ENCODE measurements at places on chromosomes 2 and 18.

- DNase-seq, result no peak
Observed at GRCh38 chr2:85410584-85411404, 628 bp upstream of the CAPG start.

DNA sequence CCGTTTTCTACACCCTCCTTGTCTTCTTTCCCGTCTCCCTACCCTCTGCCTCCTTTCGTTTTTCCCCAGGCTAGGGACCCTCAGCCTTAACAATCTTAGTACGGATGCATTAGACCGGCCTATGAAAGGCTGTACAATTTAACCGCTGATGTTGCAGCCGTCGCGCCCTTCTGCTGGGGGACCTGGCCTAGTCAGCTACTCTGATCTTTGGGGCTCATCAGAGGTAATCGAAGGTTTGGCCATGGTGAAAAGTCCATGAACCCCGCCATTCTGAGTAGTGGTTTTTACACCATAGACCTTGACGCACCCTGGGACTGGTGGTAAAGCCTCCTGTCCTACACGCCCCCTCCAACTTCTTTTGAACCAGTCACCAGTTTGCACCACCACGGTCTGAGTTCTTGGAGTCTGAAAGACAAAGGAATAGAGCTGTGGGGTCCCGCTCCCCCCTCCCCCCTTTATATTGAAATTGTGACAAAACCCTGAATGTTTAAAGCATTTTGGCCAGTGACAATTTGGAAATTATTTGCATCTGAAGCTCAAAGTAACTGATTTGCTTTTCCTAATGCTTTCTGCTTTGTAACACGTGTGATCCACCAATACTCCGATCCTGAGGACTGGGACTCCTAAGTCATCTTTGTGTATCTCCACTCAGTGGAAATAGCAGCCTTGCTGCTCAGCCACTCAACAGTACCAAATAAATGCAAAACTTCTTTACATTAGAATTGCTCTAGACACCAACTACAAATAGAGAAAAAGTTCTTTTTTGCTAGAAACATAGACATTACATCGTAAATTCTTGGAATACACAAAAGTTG, 642 bp upstream of the SRSF7 start:
- no peak for DNase-seq

DNA sequence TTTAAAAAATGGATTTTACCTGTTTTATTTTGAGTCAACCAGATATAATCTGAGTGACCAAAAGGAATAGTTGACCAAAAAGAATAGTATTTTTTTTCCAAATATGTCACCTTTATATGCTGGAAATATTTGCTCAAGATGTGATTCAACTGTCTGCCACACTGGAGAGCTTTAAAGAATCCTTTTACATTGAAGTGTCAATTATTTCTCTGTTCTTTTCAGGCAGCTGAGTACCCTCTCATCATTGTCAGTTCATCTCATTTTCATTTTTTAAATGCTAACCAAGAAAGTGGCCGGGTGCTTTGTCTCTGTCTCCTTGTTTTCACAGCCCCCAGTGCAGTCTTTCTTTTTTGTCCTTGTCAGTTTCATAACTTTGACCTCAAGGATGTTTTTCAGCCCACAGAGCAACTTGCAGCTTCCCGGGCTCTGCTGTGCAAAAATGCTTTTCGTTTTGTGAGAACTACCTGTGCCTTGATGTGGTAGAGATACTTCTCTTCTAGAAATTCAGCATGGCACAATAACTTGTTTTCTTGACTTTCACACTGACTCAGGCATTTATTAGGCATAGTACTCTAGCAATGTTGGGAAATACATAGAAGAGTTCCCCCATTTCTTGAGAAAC, 23.4 kb upstream of the CERS6 start:
- DNase-seq, result no peak

DNA sequence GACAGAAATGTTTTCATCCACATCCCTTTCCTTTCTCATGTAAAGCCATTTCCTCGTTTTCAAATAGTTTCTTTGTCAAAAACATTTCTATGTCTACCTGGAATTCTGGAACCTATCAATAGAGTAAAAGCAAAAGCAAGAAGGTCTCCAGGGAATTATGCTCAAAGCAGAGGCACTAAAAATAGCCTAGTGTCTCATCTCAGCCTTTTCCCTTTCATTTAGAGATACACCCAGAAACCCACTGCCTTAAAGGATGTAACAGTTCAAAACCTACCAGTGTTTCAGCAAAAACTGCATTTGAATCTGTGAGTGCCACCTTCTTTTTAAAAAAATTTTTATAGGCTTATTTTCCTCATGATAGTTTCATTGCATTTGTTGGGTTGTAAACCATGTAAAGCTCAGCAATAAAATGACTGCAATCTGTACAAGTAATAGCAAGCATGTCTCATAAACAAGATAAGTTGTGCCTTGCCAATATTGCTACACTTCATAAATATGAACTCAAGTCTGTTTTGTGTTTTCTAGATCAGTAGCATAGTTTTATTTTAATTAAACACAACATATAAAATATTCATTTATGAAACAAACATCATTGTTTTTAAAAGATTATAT, 927.3 kb upstream of the ACVR2A start:
- no peak for DNase-seq

DNA sequence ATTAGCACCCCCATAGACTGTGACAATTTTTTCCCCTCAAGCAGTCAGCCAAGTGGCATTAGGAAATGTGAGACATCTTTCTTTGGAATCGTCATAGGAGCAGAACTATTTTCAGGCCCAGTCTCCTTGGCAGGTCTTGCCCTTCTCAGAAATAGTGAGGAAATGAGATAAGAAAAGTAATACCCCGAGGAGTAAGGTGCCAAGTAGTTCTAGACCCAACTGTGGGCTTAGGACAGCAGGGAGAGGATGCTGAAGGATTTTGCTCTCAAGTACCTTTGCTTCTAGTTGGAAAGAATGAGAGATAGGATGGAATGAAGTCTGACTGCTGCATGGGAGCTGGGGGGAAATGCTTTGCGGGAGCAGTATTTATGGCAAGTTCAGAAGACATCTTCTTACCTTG, 31.8 kb downstream of the PRKCE start:
- DNase-seq, result no peak

GRCh38 chr18:63979409-63979920, 9.6 kb downstream of the SERPINB8 start:
- peak; percentile 73 for DNase-seq

DNA sequence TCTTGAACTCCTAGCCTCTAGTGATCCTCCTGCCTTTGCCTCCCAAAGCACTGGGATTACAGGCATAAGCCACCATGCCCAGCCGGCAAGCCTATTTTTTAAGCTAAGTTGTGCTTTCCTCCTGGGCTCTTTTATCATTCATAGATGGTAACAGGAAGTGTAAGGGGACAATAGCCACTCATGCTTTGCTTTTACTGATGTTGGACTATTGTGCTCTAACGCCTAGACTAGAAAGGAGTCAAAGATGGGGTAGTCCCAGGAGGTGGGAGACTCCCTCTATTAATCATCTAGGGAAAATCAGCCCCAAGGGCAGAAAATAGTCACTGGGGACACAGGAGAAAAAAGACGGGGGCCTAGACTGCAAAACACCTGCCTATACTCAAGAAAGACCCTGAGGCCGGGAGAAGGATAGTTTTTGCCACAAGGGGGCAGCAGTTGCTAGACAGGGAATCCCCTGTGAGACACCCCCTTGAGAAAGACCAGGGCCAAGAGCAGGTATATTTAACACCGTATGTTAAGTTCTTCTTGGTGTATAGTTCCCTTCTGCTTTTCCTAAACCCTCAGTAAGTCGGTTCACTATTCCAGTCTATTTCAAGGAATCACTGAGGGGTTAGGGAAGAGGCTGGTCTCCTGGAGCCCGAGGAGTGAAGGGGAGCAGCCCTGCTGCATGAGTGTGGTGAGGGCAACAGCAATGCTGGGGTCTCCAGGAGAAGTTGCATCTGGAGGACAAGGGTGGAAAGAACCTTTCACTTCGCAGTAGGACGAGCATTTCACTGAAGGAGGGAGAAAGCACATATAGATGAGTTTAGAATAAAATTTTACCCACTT, 2.1 kb upstream of the CXCR1 start:
- DNase-seq, result peak; percentile 27

GRCh38 chr2:219634171-219634940, 6.9 kb downstream of the SLC4A3 start:
- DNase-seq, result no peak

- DNase-seq, result no peak
Observed at GRCh38 chr2:131577812-131578211, 50.1 kb downstream of the CCDC74A start.

GRCh38 chr18:64372850-64373249, 224.0 kb upstream of the LINC00305 start:
- no peak for DNase-seq

DNA sequence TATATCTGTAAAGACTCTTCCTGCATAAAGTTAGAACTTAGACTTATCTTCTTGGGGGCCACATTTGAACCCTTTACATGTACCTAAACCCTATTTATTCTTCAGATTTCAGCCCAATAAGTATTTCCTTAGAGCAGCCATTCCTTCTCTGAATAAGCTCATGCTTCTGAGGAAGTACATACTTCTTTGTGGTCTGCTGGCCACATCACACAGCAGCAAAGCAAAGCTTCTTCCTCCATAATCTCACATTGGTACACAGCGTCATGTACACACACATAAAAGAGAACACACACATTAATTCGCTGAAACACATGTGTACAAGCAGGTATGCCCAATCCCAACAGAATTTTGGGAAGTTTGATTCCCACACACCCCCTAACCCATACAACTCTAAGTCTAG, 331.0 kb downstream of the CDH2 start:
- DNase-seq, result peak; percentile 49

- DNase-seq, result no peak
Observed at GRCh38 chr2:44672431-44672830, 269.1 kb upstream of the SIX3 start.

DNA sequence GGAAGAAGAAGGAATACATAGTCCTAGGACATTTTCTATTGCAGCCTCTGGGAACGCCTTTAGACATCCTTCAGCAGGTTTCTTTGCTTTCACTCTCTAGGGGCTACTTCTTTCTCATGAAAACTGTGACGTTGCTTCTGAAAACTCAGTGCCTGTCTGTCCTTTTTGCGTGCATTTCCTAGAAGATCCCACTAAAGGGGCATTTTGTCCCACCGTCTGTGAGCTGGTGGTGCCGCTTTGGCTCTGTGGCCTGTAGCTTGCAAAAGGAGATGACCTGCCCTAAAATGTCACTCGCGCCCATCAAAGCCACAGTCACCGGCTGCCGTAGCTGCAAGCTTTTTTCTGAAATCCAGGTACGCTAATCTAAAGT, 579 bp downstream of the STAT4 start:
- DNase-seq, result no peak

- no peak for DNase-seq
Observed at GRCh38 chr2:102208774-102209173, 22.0 kb downstream of the IL1RL2 start.

GRCh38 chr2:162113776-162114168, 38.3 kb downstream of the GCG start:
- DNase-seq, result peak; percentile 81

DNA sequence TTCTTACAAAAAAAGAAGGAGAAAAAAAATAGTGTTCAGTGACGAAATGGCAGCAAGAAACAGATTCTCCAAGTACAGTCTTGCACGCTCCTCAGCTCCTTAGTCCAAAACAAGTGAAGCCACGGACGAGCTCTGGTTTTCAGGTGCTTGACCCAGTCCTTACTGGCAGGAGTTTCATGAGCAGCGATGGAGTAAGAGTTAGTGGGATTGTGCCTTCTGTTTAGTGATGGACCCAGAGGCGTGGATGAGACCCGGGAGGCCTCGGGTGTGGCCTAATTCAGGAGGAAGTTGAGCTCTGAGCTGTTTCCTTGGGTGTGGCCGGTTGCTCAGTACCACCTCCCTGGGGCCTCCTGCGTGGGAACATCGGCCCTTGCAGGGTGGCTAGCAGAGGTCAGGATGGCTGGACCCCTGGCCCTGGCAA, 52.0 kb downstream of the KIF5C start:
- DNase-seq, result no peak

DNA sequence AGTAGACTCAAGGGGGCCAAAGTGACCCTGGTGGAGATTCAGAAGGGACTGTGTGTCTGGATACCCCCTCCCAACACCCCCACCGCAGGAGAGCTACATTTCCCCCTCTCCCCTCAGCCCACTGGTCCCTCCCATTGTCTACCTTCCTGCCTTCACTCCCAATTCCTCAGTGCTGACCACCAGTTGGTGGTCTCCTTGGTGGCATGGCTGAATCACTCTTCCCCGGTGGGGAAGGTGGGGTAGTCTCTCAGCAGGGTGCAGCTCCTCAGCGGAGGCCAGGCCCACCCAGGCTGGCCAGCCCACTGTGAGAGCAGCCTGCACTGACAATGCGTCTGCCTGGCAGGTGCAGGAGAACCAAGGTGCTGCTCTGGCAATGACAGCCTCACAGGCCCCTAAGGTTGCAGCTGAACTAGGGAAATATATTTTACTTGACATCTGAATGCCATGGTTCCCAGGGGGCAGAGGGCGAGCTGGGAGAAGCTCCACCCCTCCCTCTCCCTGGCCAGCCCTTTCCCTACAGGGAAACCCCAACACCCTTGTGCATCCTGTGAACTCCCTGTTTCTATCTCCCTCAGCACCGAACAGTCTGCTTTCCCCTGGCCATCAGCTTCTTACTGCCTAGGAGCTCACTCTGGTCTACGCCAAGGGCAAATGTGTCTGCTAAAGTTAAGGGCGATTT, 62.6 kb upstream of the PAX8 start:
- no peak for DNase-seq

- DNase-seq, result no peak
Observed at GRCh38 chr2:208872591-208872990, 466.0 kb downstream of the PTH2R start.

GRCh38 chr2:38690499-38691420, 24.8 kb downstream of the GALM start:
- peak; percentile 91 for DNase-seq

DNA sequence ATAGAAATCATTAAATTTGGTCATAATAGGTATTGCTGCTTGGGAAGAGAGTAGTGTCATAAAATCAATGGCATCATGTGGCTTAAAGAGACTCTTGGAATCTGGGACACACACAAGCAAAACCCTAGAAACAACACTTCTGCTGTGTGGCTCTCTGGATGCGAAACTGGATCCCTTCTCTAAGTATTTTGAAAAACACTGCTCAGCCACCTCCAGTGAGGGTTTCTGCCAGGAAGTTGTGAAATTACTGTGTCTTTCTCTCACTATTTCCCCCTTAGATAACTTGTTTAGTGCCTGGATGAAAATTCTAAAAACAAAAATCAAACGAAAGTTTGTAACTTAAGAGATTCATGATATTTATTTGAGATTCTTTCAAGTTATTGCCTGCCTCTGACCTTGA, 163.8 kb downstream of the RHBDD1 start:
- DNase-seq, result no peak

GRCh38 chr18:54950221-54950620, 9.0 kb downstream of the CCDC68 start:
- no peak for DNase-seq

DNA sequence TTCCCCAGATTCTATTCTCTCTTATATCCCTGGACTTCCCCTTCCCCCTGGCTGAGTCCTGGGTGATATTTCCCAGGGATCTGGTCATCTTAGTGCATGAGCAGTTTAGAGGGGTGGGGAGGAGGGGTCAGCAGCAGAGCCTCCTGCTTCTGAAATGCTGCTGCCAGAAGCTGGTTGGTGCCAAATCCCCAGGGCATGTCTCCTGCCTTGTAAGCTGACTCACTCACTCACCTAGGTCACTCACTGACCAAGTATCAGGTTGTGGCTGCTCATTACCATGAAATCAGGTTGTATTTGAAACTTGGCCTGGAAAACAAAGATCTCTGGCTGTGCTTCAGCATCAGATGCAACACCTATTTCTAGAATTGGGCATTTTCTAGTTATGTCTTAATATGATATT, 14.3 kb downstream of the GPR39 start:
- DNase-seq, result no peak

GRCh38 chr18:67483952-67484351, 32.6 kb downstream of the DSEL start:
- DNase-seq, result no peak

GRCh38 chr2:46574457-46575355, 95.3 kb downstream of the TMEM247 start:
- DNase-seq, result no peak
